ENCODE measurements at places on chromosomes 2 and 18. TPM values are rescaled to one million over a fixed set of nuclear protein-coding genes. Genes with fewer than 3 reads are reported as not detected.

The SPC25 gene
- 0.13 TPM for total RNA-seq

The DBI gene
- total RNA-seq: 98.1 TPM

The HOXD9 gene
- not detected for total RNA-seq

The PARD3B gene
- 1.6 TPM for total RNA-seq

The C2orf74 gene
- total RNA-seq: 13.1 TPM

The TBR1 gene
- total RNA-seq: under 0.01 TPM

The SLC4A3 gene
- 3.6 TPM for total RNA-seq

The EVX2 gene
- not detected for total RNA-seq

The IL1F10 gene
- total RNA-seq: not detected

The RGPD5 gene
- total RNA-seq: 23.8 TPM

The CFAP65 gene
- total RNA-seq: not detected

The OSBPL6 gene
- 11.8 TPM for total RNA-seq

The CHAC2 gene
- 5.0 TPM for total RNA-seq

The MARCHF4 gene
- not detected for total RNA-seq

The TCF23 gene
- under 0.01 TPM for total RNA-seq

The LCT gene
- under 0.01 TPM for total RNA-seq

The PJVK gene
- total RNA-seq: 2.4 TPM

The DNAJC5G gene
- not detected for total RNA-seq

The RUFY4 gene
- not detected for total RNA-seq

The AGXT gene
- not detected for total RNA-seq

The ACMSD gene
- total RNA-seq: not detected

The EGR4 gene
- not detected for total RNA-seq

The TXNDC2 gene
- under 0.01 TPM for total RNA-seq

The TMEM37 gene
- not detected for total RNA-seq

The POMC gene
- total RNA-seq: 0.64 TPM

The SLC19A3 gene
- total RNA-seq: not detected

The ALPI gene
- total RNA-seq: not detected

The NMUR1 gene
- total RNA-seq: not detected

The TANC1 gene
- total RNA-seq: 29.5 TPM

The CACNB4 gene
- total RNA-seq: 0.53 TPM

The ALKAL2 gene
- not detected for total RNA-seq

The PASK gene
- 2.9 TPM for total RNA-seq

The PID1 gene
- total RNA-seq: 9.5 TPM

The CCBE1 gene
- 1.6 TPM for total RNA-seq

The PKDCC gene
- 0.79 TPM for total RNA-seq

The MRO gene
- total RNA-seq: not detected

The SULT1C2 gene
- not detected for total RNA-seq

The POTEJ gene
- not detected for total RNA-seq

The IL18R1 gene
- total RNA-seq: 5.3 TPM

The FZD7 gene
- 1.8 TPM for total RNA-seq

The CASP10 gene
- total RNA-seq: 2.6 TPM

The RAB10 gene
- 308 TPM for total RNA-seq

Data from bronchial epithelial cell (primary cell).